CD4-positive, alpha-beta T cell treated with Interleukin-4 for 1 hour (primary cell): ENCODE measurements at places on chromosomes 7 and 10.
A peak's percentile ranks its signal among the peaks of the same experiment; 100 is the strongest.

DNA sequence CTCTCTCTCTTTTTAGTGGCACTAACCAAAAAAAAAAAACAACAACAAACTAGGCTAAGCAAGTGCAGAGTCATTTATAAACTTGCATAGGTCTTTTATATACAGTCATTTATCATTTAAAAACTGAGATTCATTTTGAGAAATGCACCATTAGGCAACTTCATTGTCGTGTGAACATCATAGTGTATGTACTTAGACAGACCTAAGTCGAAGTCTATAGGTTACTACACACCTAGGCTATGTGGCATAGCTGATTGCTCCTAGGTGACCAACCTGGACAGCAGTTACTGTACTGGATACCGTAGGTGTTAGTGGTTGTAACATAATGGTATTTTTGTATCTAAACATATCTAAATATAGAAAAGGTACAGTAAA is 109.1 kb upstream of the SAMD8 start:
- no peak for DNase-seq

GRCh38 chr10:4902571-4903011 is 60.6 kb upstream of the AKR1C1 start:
- no peak for DNase-seq

DNA sequence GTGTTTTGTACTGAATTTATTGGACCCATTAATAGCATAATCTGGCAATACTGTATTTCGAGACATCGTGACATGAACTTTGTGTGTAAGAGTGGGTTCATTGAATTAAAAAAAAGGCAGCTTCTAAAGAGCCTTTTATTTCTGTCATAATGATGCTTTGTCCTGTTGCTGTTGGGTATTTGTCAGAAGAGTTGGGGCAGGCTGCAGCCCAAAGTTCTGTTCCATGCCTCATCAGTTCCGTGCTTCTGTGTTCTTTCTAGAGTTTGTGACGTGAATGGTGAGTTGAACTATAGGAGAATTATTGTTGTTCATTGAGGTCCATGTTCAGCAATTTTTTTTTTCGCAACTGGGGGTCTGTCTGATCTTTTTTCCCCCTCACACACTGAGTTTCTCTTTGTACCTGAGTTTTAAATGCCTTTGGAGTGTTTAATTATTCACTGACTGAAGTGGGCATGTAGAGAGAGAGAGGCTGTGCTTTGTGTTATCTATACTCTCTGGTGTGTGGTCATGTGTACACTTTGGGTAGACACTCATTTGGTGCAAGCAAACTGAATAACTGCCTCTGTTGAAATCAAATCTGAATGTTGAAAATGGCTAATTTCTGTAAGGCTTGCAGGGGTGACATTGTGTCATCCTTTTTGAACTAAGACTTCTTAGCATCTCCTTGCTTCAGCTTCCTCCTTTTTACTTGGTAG is 69.8 kb downstream of the ADD3 start:
- DNase-seq: peak; percentile 29

DNA sequence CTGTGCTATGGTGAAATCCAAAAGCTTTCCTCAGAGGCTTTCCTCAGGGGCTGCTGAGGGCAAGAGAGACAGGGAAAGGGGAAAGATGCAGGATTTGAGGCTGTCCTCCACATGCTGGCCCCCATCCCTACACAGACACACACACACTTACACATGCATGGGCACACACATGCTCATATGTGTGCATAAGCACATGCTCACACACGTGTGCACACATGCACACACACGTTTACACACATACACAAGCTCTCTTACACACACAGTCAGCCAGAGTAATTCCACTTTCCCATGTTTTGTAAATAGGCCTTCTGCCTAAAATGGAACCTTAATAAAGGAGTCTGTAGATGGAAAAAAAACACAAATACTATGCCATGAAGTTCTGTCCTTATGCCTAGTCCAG is 312.9 kb downstream of the GRID1 start:
- DNase-seq: no peak

DNA sequence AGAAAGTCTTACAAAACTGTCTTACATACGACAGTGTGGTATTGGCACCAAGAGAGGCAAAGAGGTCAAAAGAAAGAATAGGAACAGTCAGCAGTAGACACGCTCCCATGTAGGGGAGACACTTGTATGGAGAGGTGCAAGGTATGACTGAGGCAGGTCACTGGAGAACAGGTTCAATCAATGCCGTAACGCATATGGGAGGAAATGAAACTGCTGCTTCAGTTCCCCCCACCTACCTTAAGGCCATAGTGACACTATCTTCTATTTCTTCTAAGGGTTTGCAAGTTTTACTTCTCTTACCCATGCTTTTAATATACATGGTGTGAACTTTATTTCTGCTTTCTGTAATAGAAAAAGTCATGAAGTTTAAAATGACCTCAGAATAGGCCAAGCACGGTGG is 5.5 kb upstream of the PITRM1 start:
- no peak for DNase-seq

DNA sequence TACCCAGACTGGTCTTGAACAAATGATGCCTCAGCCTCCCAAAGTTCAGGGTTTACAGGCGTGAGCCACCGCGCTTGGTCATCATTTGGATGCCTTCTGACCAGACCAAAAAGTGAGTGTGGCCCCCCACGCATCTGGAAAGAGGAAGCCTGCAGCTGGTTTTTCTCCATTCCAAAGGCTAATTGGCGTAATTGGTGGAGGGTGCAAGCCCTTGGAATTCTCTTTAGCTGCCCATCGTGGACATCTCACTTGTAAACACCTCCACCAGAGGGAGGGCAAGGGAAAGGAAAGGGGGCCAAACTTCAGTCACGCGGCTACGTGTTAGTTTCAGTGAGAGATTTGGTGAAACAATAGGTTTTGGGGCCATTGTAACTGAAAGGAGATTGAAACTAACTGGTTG is 4.1 kb upstream of the ARHGAP21 start:
- DNase-seq: no peak

DNA sequence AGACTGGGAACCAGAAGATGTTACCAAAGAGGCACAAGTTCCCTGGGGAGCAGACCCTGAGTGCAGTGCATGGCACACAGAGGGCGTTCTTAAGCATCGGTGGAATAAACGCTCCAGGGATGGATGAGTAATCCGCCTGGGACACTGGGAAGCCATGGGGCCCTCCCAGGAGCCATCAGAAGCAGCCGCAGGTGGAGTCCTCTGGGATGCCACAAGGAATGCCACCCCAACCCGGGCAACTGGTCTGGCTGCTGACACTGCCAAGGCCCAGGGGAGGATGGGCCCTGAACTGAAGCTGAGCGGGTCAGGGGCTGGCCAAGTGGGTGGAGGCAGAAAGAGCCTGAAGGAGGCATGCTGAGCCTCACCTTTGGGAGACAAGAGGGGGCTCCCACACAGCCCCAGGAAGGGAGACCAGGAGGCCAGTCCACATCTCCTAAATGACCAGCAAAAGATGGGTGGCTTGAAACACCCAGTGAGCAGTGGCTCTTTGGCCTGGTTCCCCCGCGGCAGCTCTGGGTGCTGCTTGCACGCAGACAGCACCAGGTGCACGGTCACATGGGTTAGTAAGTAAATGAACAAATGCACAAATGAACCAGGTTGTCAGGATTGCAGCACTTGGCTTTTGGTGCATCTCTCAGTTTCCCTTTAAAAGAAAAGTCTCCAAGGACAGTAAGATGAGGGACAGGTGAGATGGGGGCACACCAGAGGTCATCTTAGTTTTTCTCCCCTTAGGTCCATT is 141.3 kb upstream of the ZMIZ1 start:
- DNase-seq: no peak

- DNase-seq: no peak
Observed at GRCh38 chr10:33052915-33053810, 95.1 kb upstream of the ITGB1 start.

- no peak for DNase-seq
Observed at GRCh38 chr7:92520024-92520423, 8.3 kb downstream of the PEX1 start.

DNA sequence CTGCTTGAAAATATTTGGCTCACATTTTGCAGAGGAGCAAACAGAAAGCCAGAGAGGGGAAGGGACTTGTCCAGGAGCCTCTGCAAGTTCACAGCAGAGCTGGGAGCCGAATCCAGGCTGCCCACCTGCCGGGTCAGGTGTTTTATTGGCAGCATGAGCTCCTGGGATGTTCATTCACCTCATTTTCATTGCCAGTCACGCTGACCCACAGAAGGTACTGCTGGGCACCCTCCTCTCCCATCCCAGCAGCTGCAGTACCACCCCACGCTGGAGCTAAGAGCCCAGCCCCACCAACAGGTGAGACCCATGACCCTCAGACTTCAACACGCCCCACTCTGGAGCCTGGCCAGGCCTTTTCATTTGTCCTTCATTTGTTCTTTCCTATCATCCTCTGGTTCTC is 102.7 kb downstream of the GRID1 start:
- DNase-seq: no peak

GRCh38 chr10:79207726-79208125 is 139.0 kb downstream of the ZMIZ1 start:
- no peak for DNase-seq

DNA sequence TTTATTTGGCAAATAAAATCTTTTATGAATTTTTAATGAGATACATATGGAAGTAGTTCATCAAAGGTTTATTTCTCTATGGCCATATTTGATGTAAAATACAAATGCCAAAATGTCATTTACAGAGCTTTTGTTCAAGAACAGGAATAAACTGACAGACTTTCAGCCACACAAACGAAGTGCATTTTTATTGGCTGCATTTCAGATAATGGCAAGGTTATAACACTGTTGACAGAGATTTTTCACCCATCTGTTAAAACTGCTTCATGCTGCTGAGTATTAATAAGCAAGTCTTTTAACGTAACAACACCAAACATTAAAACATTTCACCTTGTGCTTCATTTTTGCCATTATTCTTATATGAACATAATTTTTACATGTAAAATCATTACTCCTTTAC is 254.4 kb downstream of the ANKRD7 start:
- DNase-seq: no peak

GRCh38 chr7:134935701-134936100 is 50.6 kb upstream of the AGBL3 start:
- no peak for DNase-seq

DNA sequence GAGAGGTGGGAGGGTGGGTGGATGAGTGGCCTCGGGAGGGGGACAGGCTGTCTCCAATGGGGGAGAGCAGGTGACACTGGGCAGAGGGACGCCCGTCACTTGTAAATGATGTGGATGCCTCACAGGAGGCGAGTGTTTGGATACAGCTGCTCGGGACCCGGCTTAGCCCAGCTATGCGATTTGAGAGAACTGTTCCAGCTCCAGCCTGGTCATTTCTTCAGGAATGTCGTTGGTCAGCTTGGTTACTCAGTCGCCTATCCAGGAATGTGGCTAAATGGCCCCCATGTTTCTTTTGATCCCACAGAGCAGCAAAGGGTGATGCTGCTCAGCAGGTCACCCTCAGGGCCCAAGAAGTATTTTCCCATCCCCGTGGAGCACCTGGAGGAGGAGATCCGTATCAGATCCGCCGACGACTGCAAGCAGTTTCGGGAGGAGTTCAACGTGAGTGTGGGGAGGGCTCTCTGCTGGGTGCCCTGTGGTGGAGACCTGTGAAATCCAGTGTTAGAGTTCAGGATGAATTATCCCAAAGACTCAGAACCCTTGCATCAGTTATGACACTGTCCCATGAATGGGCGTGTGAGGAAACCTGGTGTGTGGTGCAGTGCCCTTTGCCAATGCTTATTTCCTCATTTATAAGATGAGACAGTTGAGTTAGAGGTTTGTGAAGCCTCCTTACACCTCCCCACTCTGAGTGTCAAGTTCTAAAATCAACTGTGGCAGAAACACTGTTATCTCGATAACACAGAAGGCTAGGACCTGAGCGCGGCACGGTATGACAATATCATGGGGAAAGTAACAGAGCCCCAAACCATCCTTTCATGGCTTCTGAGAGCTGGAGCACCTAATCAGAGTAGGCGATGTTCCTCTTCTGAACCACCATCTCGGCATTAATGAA is 76.8 kb downstream of the MKI67 start:
- peak; percentile 49 for DNase-seq

DNA sequence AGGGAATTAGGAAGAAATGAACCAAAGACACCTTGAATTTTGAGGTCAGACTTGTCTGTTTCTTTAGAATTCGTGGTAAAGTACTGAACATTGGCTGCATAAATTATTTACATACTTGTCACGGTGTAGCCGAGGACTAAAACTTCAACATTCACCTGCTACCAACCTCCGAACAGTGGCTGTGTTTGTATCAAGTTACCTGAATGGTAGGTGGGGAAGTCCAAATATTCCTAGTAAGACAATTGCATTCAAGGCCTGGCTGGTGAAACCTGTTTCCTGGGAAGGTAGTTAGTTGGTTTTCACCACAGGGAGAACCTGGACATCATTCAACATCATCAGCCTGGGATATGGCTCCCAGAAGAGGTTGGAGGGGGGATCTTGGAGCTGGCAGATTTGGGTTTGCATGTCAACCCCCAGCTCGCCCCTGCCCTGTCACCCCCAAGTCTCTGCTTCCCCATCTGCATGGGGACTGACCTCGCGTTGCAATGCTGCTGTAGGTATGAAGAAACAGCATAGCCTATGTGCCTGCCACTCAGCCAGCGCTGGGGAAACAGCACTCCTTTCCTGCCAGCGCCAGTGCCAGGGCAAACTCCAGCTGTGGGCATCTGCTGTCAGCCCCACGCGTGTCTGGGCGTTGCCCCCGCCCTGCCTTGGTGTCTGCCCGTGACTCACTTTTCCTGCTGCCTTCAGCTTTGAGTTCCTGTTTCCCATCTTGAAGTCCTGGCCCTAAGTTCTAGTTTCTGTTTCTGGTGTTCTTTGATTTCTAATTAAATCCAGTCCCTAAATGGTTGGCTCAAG is 12.7 kb upstream of the LARP4B start:
- DNase-seq: peak; percentile 23

GRCh38 chr7:142301299-142301698 is 43.4 kb upstream of the PRSS58 start:
- DNase-seq: no peak

- peak; percentile 88 for DNase-seq
Observed at GRCh38 chr10:71748671-71749191, 24.6 kb downstream of the VSIR start.

- no peak for DNase-seq
Observed at GRCh38 chr7:91946549-91946948, 5.9 kb downstream of the AKAP9 start.

GRCh38 chr7:28178599-28178998 is 2.0 kb downstream of the JAZF1 start:
- DNase-seq: no peak

DNA sequence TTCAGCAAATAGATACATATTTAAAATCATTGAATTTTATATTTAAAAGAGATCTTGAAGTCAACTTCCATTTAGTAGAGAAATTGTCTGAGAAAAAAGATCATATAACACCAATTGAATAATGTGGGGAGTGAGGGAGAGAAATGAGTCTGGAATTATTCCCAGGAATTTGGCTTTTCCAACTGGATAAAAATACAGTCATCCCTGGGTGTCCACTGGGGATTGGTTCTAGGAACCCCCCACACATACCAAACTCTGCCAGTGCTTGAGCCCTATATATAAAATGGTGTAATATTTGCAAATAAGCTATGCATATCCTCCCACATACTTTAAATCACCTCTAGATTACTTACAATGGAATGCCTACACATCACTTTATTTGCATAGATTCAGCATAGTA is 162.8 kb upstream of the SEMA3C start:
- DNase-seq: no peak

DNA sequence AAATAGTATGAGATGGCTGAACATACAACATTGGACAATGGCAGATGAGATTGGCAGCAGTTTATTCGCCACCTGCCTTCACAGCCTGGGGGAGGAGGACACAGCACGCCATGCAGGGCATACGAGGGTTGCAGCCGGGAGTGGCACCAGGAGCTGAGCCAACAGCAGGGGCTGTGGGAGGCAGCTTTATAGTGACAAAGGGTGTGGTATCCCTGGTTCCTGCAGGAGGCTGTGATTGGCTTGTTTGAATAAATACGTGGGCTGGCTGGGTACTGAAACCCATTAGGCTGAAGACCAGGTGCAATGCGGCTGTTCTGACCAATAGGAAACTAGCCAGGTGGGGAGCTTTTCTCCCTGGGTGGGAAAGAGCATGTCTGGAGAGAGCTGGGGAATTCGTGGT is 68.9 kb upstream of the LEP start:
- DNase-seq: no peak
